ENCODE measurements at places on chromosomes 11 and 22.

DNA sequence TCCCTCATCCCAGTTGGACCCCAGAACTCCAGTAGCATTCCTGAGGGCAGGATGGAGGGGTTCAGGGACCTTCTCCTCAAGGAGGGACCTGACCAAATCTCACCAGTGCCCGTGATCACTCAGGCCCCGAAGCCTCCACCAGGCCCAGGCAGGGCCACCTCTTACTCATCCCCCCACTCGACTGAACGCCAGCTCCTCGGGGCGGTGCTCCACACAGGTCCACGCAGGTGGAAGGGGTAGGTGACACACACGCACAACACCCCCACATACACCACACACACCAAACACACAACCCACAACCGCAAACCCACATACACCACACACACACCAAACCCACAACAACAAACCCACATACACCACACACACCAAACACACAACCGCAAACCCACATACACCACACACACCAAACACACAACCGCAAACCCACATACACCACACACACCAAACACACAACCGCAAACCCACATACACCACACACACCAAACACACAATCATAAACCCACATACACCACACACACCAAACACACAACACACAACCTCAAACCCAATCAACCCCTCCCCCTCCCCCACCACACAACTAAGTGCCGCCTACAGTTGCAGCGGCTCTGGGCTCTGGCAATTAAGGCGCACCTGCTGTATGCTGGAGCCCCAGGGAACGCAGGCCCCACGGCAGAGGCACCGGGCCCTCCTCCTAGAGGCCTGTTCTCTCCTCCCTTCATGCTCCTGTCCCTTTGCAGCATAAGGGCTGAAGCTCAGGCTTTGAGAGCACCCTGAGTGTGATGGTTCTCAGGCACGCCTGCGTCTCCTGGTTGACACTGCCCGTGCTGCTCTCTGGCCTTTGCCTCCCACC, 1318.1 kb downstream of the TBC1D22A start:
- DNase-seq = no peak

DNA sequence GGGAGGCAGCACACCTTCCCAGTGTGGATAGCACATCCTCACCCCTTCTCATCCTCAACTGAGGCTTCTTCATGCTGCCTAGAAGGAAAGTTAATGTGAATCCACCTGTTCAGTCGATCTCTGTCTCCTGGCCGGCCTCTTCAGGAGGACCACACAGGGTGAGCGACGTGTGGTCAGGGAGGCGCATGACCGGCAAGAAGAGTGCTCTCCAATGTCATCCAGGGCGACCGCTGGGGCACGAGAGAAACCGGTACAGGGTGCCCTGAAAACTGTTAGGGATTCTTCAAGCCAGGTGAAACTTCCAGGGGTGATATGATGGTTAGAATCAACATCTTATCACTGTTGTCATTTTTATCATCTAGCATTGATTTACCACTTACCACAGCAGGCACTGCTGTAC, 43.0 kb downstream of the IGSF9B start:
- DNase-seq = no peak

DNA sequence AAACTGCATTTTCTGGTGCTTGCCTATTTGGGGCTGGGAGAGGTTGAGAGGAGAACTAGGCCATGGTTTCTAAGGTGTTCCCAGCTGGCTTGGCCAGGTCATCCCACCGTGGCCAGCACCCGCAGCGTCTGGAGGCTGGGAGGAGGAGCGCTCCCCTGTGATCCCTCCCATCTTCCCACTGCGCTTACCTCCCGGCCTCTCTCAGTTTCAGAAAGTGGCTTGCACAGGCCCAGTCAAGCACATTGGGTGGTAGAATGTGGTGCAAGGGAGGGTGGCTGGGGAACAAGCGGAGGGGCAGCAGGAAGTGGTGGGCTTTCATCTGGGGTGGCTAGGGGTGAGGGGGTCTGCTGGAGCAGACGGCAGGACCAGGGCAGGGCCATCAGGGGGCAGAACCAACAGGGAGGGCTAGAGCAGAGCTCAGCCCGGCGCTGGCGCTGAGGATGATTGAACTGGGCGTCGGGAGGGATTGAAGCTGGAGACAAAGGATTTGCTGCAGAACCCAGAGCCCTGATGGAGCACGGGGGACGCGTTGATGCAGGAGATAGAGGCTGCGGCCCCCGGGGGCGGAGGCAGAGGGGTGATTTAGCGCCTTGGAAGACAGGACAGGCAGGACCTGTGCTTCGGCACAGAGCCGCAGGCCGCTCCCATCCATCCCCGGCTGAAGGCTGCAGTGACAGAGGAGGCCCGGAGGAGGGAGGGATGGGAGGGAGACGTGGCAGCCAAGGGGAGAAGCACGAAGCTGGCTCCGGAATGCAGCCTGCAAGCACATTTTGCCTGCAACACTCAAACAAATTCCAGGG, 76.0 kb downstream of the TRIM29 start:
- no peak for DNase-seq

DNA sequence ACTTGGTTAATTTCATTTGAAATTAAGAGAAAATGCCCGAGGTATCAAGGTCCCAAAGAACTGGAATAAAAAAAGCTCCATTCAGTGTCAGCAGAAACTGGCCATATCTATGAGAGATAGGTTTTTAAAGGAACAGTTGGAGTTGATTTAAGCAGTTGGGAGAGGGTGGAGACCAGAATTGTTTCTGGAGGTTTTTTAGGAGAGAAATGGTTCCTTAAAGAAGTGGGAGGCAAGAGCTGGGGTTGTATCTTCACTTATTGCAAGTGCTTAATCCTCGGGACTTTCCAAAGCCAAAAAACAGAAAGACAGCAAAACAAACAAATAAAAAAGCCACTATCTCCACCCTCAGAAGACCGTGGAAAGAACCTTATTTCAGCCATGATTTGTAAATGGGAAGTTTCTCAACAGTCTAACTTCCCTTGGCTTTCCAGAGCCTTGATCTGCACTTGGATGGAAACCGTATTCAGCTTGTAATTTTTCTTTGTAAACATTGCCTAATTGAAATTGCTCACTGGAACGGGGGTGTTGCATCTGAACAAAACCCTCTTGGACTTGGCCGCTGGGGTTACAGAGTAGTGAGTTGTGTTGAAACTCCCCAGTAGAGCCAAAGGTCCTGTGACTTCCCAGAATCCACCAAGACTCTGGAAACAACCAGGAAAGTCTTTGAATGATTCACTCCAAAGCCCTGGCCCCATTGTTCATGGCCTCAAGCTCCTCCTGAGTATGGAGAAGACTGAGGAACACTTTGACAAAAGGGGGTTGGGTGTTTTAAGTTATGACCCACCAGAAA, 115.6 kb downstream of the SLC1A2 start:
- DNase-seq = no peak

GRCh38 chr11:34105957-34106504, 602 bp downstream of the NAT10 start:
- DNase-seq = peak; percentile 11

DNA sequence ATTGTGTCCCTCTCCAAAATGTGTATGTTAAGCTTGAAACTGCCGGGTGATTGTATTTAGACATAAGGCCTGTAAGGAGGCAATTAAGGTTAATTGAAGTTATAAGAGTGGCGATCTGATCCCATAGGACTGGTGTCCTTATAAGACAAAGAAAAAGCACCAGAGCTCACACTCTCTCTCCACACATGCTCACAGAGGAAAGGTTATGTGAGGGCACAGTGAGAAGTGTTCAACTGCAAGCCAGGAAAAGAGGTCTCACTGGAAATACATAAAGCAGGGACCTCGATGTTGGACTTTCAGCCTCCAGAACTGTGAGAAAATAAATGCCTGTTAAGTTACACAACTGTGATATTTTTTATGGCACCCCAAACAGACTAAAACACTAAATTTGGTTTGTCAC, 1233.8 kb upstream of the CNTN5 start:
- no peak for DNase-seq

DNA sequence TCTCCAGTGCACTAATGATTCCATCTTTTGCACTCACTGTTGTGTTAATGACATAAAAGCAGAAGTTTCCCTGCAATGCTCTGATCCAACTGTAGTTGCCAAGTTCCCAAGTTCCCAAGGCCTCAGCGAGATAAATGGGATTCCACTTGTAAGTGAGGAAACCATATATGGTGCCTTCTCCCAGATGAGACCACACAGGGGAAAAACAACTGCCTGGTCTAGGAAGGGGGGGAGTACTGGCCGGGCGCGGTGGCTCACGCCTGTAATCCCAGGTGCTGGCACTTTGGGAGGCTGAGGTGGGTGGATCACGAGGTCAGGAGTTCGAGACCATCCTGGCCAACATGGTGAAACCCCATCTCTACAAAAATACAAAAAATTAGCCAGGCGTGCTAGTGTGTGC, 23.3 kb upstream of the RELA start:
- no peak for DNase-seq

DNA sequence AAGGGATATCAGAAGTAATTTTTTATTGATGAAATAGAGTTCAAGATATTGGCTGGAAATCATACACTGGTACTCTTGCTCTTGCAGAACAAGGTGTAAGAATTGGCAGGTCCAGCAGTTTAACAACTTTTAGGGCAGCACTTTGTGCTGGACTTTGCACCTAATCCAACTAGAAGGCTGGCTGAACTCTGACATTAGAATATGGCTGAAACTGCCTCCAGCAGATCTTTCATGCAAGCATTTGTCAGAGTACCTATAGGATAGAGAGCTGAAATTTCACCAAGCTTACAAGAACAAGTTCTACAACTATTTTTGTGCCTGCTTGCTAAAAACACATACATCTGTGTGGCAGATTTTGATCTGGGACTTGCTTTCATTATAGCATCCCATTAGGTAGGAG, 17.2 kb downstream of the HPS5 start:
- no peak for DNase-seq

- no peak for DNase-seq
Measured at GRCh38 chr11:59151761-59152160, 9.1 kb downstream of the FAM111A start.

GRCh38 chr11:71488681-71489270, 35.8 kb downstream of the NADSYN1 start:
- no peak for DNase-seq

DNA sequence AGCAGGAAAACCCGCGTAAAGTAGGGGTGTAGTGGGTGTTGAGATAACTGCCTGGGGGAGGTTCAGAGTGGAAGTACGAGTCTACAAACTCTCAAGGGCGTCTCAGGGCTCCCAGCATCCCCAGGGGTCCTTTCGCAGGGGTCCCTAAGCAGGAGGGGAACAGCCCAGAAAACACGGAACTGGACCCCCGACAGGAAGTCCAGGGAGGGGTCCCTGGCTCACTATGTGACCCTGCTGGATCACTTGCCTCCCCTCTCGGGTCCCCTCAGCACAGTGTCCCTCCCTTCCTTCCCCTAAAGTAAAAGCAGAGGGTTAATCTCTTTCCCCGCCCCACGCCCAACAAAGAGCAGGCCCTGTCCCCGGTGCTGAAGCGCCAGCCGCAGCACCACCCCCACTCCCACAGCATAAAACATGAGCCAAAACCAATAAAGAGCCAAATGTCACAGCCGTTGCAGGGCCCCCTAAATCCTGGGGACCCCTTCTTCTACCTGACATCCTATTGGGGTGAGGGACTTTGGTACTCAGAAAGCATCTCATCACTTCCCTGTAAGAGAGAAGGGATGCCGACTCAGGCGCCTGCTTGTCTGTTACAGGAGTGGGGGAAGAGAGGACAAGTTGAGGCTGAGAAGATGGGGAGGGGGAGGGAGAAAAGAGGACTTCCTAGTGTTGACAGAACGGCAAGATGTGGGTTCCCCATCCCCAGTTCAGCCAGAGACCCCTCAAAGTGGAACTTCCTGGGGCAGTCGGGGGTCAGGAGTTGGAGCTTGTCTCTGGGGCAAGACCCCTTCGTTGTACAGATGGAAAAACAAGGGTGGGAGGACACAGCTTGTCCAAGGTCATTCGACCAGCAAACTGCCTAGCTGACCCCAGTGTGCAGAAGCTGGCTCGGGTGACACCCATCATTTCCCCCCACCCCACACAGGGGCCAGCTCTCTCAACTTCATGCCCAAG, 1.4 kb upstream of the NEFH start:
- no peak for DNase-seq

DNA sequence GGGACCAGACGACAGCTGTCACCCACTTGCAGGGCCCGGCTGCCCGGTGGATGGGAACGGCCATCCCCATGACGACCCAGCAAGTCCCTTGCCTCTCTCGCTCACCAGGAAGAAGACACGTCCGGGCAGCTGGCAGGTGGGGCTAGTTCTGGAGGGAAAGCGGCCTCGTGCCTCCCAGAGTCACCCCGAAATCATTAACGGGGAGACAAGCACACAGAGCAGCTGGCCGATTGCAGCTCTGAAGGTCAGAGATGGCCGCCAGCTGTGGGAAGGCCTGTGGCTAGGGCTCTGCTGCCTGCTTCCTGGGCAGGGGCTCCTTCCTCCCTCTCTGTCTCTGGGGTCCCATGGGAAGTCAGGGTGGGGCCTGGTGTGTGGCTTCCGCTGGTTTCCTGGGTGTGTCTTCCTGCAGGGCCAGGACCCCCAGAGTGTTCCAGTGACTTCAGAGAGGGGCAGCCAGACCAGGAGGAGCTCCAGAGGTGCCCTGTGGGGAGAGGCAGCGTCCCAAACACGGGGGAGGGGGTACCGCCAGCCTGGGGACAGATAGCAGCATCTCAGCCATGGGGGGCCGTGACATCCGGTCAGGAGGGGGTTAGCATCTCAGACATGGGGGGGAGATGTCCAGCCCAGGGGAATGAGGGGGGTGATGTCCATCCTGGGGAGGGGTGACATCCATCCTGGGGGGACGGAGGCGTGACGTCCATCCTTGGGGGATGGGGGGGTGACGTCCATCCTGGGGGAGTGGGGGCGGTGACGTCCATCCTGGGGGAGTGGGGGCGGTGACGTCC, 114.9 kb downstream of the KCNQ1 start:
- DNase-seq = no peak

DNA sequence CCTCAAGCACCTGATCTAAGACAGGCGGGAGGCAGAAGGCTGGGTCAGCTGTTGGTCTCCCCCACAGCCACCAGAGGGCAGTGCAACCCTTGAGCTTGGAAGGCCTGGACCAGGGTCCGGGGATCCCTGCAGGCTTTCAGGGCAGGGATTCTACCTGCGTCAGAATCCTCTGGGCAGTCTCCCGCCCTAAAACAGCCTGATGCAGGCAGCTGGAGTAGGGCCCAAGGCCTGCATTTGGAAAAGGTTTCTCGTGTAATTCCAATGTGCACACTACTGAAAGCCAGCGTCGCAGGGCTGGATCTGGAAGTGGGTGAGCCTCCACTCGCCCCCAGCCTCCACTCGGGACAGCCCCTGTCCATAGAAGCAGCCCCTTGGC, 31.8 kb downstream of the BID start:
- DNase-seq = peak; percentile 45

DNA sequence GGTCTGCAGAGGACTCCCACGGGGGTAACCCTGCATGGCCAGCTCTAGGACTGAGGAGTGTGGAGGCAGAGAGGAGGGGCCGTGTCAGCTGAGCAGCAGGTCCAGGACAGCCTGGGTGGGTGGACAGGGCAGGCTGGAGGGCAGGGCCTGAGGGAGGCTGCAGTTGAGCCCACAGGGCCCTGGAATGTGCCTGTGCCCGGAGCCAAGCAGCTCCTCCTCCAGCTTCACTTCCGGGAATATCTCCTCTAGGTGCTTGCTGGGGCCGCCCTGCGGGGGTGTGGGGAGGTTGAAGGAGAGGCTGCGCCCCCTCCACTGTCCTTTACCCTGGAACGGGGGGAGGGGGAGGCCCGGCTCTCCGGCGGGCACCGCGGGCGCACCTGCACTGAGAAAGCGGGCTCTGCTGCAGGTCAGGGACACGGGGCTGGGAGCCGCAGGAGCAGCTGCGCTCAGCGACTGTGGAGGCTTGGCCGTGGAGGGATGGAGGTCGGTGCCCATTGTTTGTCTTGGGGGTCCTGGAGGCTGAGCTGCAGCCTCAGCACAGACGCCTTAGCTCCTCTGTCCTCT, 1293.2 kb downstream of the BRD1 start:
- no peak for DNase-seq

Measured in stimulated activated CD4-positive, alpha-beta T cell treated with anti-CD3 and anti-CD28 coated beads, TNF-alpha, amount 100 ng/mL, for 48 hours (primary cell).